NCI-H1105 treated with DMSO at 0.1 percent for 48 hours (cell line): ENCODE measurements at places on chromosomes 4 and X.

DNA sequence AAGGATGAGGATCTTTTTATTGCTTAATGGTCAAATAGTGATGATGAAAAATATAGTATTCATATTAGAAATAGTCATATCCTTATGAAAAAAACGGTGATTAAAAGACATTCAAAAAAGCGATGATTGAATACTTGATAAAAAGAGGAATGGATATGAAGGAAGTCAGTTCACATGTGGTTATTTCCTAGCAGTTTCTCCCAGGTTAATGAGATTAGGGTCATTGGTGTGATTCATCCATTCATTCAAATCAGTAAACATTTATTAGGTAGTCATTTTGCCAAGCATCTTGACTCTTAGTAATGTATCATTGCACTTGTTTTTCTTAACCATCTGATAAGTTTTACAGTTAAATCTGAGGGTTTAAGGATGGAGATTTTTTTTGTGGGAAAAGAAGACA is 294.1 kb downstream of the ARHGAP24 start:
- no peak for DNase-seq

GRCh38 chr4:113618205-113618604 is 143.3 kb downstream of the CAMK2D start:
- no peak for DNase-seq

DNA sequence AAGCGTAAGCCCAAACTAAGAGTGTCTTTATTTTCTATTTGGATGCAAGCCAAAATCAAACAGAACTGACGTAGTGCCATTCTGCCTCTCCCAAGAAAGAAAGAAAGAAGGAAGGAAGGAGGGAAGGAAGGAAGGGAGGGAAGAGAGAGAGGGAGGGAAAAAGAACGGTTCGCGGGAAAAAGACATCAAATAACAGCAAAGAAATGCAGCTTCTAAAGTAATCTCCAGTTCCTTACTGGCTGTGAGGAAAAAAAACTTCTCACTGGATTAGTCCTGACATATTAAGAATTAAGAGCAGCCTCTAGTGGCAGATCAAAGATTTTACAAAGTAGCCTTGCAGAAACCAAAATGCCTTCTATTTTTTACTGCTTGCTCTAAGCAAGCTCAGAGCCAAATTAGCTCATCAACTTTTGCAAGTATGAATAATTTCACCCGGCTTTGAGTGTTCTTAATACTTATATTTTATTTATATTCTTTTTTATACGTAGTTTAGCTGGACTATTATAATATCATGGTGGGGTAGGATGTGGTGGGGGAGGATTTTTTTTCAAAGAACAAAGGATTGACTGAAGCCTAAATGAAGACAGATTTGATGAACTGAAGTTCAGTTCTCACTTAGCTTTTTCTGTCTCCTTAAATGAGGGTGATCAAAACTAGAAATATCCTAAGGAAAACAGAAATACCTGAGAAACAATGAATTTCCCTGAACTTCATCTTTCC is 36.6 kb downstream of the PITX2 start:
- no peak for DNase-seq

- DNase-seq: no peak
These were observed 25.6 kb downstream of the ARSJ start for GRCh38 chr4:113953888-113954287.
